Urothelium cell line (cell line): ENCODE measurements at places on chromosomes 7 and 10.
A peak's percentile ranks its signal among the peaks of the same experiment; 100 is the strongest.

DNA sequence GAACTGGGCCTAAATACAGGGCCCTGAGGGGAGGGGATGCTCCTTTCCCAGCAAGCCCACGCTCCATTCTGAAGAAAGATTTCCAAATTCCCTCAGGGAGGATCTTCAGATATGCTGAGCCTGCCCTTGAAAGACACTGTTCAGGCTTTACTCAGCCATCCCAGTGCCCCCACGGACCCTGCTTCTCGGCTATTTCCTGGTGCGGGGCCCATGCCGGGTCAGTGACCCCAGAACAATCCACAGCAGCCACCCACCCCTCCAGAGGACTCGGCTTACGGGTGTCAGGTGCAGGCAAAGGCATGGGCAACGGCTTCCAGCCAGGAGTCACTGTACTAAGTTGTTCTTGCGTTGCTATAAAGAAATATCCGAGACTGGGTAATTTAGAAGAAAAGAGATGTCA is 137.1 kb downstream of the OAT start:
- no peak for DNase-seq

DNA sequence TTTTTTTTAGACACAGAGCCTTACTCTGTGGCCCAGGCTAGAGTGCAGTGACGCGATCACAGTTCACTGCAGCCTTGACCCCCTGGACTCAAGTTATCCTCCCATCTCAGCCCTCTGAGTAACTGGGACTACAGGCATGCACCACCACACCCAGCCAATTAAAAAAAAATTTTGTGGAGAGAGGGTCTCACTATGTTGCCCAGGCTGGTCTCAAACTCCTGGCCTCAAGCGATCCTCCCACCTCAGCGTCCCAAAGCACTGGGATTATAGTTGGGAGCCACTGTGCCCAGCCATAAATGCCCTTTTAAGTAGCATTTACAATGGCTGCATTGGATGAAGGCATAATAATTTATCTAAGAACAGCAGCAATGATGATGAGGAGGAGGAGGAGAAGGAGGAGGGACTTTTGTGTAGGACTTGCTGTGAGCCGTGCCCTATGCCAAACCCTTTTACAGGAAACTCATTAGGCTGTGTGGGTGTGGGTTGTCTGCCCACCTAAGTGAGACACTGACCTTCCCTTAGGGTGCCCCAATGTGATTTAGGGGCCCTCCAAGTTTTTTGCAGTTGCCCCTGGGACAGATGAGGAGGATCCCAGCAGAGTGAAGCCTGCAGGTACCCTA is 51.1 kb downstream of the EEPD1 start:
- no peak for DNase-seq

GRCh38 chr10:13882119-13882711 is 295.4 kb downstream of the PRPF18 start:
- peak; percentile 86 for DNase-seq

DNA sequence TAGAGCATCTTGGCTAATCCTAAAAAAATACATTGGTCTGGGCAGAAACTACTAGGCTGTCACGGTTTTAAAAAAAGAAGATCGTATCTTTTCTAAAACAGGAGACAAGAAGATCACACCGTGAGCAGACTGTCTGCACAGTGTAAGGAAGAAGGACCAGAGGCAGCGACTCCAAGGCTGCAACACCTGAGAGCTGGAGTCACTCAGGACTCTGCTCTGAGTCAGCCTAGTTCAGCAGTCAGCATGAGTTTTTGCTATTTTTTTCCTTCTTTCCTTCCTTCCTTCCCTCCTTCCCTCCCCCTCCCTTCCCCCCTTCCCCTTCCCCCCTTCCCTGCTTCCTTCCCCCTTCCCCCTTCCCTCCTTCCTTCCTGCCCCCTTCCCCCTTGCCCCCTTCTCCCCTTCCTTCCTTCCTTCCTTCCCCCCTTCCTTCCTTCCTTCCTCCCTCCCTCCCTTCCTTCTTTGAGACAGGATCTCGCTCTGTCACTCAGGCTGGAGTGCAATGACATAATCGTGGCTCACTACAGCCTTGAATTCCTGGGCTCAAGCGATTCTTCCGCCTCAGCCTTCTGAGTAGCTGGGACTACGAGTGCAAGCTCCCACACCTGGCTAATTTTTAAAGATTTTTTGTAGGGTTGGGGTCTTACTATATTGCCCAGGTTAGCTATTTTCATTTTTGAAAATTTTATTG is 24.4 kb downstream of the BAG3 start:
- no peak for DNase-seq

DNA sequence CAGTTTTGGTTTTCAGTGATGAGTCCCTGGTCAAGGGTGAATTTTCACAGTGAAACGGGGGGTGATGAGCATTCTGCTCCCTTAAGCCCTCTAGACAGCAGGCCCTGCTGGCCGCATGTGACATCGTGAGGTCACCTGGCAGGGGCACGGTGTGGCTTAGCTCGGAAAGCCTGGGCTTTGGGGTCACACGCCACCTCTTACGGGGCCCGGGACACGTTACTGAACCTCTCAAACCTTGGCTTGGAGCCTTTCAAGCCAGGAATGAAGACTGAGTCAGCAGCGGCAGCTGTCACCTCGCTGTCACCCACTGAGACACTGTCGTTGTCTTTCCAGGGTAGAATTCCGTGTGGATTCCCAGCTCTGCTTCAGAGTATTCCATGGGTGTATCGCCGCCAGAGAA is 4.1 kb downstream of the GET4 start:
- no peak for DNase-seq

- no peak for DNase-seq
These were observed 5.7 kb downstream of the GATA3 start for GRCh38 chr10:8060010-8060703.

- DNase-seq: no peak
These were observed 734 bp upstream of the VGF start for GRCh38 chr7:101165958-101166647.

- peak; percentile 21 for DNase-seq
These were observed 203.9 kb upstream of the NEBL start for GRCh38 chr10:21100871-21101514.

DNA sequence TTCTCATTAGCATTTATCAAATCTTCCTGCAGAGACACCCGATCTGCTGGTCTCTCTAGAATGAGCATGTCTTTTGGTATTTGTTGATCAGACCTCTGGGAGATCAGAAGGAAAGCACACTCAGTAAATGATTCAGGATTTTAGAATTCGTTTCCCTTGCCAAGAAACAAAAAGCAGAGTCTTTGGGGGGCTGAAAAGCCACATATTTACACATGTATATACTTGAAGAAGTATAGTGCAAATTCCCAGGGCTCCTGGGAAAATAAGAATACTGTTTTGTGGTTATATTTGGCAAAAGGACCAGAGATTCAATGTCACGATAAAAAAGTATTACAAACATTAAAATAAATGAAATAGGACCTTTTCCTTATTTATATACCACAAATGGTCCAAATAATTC is 100.2 kb downstream of the AGMO start:
- DNase-seq: peak; percentile 17

- DNase-seq: peak; percentile 65
These were observed 458.8 kb downstream of the SORCS1 start for GRCh38 chr10:106705681-106706100.

- no peak for DNase-seq
These were observed 13.6 kb upstream of the LIPM start for GRCh38 chr10:88788924-88789323.

- DNase-seq: peak; percentile 79
These were observed 5.3 kb upstream of the C1GALT1 start for GRCh38 chr7:7177044-7177517.

DNA sequence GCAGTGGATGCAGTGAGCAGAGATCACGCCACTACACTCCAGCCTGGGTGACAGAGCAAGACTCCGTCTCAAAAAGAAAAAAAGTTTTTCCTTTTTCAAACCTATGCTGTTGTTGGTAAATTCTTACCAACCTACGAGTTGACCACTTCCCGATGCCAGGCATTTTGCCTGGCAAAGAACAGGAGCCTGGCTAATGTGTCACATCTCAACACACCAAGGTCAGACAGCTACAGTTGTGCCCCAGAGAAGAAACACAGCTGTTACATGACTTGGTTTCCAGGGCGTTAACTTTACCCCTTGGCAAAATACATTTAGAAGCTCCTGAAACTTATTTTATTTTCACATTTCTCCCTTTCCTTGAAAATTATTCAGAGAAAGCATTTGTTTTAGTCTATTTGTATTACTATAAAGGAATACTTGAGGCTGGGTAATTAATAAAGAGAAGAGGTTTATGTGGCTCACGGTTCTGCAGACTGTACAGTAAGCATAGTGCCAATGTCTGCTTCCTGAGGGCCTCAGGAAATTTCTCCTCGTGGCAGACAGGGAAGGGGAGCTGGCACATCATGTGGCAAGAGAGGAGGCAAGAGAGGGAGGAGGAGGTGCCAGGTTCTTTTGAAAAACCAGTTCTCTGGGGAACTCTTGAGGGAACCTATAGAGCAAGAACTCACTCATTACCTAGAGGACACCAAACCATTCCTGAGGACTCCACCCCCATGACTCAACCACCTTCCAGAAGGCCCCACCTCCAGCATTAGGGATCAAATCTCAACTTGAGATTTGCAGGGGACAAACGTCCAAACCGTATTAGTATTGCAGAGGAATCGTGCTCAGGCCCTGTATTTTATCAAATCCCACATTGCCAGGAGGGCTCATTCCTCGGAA is 83.3 kb downstream of the PAXIP1 start:
- DNase-seq: no peak

DNA sequence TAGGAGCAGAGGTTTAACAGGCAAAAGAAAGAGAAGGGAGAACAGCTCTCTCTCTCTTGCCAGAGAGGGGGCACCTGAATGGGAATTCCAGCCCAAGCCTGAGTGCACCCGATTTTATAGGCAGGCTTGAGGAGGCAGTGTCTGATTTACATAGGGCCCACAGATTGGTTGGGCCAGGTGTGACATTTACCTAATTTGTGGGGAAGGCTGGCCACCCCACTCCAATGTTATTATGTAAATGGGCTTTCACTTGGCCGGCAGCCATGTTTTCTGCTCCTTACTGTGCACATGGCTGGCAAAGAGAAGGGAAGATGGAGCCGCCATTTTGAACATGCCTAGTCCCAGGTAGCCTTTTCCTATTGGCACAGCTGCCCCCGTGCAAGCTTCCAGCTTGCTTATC is 735.5 kb upstream of the AUTS2 start:
- no peak for DNase-seq

GRCh38 chr10:16809074-16809718 is 8.0 kb downstream of the RSU1 start:
- peak; percentile 49 for DNase-seq

GRCh38 chr7:131945313-131945911 is 389.0 kb upstream of the PODXL start:
- DNase-seq: peak; percentile 69

GRCh38 chr10:89978081-89978480 is 276.7 kb downstream of the KIF20B start:
- DNase-seq: no peak

DNA sequence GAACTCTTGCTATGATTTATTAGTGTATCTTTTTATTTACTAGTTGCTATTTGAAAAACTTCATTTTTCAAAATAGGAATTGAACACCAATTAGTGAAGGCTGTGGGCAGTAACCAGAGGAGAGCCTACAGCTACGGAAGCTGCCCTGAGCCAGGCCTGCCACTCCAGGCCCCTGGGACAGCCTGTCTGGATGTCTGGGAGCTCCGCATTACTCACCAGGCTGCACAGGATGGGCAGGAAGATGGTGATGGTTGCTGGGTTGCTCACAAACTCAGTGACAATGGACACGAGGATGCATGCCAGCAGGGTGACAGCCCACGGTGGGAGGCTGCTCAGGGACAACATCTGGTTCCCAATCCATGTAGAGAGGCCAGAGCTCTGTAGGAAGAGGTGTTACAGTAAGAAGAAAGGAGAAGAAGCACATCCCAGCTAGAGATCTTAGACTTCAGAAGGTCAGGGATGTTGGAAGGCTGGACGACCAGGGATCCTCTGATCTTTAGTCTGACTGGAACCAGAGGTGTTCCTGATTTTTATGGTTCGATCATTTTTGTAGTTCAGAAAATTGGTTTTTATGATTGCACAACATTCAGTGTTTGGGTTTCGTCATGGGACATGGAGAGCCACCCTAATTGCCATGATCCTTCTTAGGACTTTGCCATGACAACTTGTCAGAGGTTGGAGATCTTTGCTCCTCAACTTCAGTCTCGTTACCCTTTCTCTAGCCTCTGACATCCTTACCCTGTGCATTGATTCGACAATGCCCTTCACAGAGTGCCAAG is 23.2 kb downstream of the STMP1 start:
- DNase-seq: no peak
